ENCODE measurements at places on chromosomes 7 and 10.

GRCh38 chr7:128385988-128386925, 23.5 kb downstream of the IMPDH1 start:
- DNase-seq = no peak

DNA sequence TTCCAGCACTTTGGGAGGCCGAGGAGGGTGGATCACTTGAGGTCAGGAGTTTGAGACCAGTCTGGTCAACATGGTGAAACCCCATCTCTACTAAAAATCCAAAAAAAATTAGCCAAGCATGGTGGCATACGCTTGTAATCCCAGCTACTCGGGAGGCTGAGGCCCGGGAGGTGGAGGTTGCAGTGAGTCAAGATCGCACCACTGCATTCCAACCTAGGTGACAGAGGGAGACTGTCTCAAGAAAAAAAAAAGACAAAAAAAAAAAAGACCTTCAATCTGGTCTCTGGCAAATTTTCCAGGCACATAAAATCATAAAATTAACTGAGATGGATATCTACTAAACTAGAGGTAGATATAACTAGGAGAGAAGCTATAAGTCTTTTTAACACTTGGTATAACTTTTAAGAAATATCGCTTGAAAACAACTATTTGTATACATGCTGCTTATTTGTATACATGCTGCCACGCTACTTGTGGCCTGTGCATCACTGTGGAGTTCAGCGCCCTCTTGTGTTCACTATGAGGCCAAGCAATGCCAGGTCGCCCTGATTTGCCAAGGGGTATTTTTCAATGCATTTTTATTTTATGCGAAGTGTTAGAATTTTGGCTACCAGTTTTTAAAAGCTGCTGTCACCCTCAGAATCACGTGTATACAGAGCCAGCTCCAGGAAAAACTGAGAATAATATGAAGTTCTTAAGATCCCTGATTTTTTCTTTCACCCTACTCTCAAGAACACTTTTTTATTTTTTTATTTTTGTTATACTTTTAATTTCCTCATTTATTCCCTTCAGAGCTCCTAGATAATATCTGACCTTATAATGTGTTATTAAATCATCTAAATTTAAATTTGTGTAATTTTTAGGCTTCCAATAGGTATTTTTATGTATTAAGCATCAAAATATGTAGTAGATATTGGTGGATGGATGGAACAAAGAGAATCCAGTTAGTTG, 26.7 kb downstream of the CYCS start:
- DNase-seq = no peak

- DNase-seq = peak; percentile 80
Observed at GRCh38 chr7:138459413-138460175, 465 bp upstream of the TRIM24 start.

GRCh38 chr7:116560021-116560970, 35.5 kb downstream of the CAV1 start:
- no peak for DNase-seq

DNA sequence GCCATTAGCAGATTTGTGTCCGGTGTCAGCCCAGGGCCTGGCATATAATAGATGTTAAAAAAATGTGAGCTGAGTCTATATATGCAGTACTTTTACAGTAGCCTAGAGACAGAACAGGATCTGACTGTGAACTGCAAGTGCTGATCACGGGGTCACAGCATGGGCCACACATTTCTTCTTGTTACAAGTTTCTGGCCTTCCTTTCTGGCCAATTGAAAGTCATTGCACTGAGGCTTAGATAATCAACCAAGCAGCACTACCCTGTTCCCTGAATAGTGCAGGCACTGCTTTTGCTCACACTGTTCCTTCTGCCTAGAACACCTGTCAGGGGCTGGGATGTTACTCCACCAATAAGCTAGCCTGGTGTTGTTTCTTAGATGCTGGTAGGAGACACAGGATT, 5.4 kb upstream of the MARVELD1 start:
- DNase-seq = no peak
